ENCODE measurements at places on chromosomes 6 and 20.
A peak's percentile ranks its signal among the peaks of the same experiment; 100 is the strongest.

GRCh38 chr20:33539129-33539528 is 49.2 kb downstream of the CBFA2T2 start:
- DNase-seq: no peak

- no peak for DNase-seq
Measured at GRCh38 chr6:85049282-85049681, 284.9 kb upstream of the TBX18 start.

- no peak for DNase-seq
Measured at GRCh38 chr6:145652572-145652971, 82.7 kb downstream of the EPM2A start.

DNA sequence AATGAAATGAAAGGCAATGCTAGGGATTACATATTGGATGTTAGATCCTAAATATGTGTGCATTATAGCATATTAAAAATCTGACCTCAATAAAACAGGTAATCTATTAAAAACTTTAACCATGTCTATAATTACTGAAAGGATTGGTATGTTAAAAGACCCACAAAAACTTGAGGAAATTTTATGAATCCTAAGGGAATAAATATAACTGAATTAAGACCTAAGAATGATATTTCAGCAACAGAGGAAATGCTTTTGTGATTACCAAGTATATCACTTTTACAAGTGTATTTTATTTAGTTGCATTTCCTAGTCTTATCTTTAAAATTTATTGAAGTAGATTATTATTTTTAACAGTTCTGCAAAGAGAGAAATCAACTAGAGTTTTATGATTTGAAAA is 571.5 kb downstream of the HDGFL1 start:
- no peak for DNase-seq

- no peak for DNase-seq
Measured at GRCh38 chr20:16970776-16971175, 222.6 kb downstream of the OTOR start.

DNA sequence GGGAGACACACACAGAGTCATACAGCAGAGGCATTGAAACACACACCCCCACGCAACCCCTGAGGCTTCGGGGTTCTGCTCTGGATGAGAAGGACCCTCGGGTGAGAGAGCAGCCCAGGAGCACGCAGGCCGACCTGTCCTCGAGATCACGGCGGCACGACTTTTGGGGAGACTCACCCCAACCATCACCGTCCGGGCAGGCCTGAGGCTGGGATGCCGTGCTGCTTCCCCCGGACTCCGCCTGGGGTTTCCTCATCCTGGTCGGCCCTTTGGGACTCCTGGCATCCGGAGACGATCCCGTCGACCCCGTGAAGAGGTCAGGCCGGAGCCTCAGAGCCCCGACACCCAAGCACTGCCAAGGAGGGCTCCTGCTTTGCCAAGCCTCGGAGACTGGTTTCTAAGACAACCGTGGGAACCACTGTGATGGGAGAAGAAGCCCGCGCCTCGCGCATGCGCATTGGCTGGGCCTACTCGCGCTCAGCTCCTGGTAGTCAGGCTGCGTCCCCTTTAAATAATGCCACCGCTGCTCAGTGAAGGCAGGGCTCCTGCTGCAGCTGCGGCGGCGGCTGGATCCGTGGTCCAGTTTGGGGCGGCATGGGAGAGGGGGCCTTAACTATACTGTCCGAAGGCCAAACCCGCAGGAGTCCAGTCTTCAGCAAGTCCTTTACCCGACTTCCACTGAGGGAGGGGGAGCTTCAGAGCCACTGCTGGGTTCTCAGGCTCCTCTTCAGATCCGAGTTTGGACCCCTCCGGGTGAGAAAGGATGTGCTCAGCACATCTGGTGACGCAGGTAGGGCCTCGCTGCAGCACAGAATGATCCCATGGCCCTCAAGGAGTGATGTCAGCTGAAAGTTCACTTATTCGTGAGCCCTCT is 171.4 kb upstream of the ZNF337 start:
- DNase-seq: no peak

DNA sequence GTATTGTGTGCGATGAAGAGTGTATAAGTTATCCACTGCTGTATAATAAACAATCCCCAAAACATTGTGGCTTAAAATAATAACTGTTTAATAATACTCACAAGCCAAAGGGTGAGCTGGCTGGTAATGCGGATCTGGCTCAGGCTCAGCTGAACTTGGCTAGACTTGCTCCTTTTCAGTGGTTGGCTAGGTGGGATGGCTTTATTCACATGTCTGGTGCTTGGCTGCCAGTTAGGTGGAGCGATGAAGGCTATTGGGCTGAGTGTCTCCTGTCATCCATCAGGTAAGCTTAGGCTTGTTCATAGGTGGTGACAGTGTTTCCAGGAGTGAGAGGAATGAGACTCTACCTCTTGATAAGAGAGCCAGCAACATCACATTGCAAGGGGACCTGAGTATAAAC is 135.0 kb upstream of the ASCC3 start:
- DNase-seq: no peak

DNA sequence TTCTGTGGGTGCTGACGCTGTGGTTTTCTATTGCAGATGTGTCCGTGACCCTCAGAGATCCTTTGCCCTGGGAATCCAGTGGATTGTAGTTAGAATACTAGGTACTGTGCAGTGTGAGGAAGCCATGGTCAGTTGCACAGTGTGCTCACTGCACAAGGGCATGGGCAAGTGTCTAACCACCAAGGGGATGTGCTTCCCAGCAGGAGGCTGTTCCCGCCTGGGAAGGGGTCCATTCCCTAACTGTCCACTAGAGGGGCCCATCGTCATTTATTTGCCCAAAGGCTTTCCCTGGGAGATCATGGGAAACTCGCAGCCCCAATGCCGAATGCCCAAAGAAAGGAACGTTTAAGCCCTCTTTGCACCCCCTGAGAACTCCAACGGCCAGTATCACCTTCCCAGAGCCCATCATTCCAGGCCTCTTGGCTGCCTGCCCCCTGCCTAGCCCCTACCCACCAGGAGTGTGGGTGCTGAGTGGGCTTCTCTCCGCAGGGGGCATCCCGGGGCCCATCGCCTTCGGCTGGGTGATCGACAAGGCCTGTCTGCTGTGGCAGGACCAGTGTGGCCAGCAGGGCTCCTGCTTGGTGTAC is 26.2 kb downstream of the SLCO4A1 start:
- DNase-seq: peak; percentile 93

DNA sequence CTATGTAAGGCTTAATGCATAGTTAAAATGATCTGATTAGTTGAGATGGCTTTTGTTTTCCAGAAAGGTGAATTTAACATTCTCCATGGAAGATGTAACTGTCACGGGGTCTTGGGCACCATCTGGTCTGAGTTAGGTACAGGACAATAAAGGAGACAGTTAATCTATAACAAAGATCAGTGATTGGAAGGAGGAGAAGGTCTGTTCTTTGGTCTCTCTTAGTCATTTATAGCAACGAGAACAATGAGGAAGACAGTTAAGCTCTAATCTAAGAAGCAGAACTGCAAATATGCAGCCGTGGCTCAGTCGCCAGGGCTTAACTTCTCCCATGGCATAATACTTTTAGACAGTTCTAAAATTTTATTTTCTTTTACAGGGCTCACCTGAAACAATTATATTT is 405.5 kb upstream of the SULF2 start:
- no peak for DNase-seq

DNA sequence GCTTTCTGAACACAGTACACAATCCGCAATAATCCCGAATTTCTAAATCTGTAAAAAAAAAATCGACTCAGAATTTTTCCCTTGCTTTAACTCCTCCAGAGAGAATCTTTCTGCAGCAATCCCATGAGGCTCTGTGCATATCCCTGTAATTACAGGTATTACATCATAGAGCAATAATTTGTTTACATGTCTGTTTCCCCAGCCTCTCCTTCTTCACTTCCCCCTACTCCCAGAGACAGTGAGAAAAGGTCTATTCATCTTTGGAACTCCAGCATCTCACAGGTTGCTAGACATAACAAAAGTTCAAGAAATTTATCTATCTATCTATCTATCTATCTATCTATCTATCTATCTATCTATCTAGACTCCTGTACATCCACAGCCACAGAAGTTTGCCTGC is 26.0 kb downstream of the KLHL31 start:
- no peak for DNase-seq

DNA sequence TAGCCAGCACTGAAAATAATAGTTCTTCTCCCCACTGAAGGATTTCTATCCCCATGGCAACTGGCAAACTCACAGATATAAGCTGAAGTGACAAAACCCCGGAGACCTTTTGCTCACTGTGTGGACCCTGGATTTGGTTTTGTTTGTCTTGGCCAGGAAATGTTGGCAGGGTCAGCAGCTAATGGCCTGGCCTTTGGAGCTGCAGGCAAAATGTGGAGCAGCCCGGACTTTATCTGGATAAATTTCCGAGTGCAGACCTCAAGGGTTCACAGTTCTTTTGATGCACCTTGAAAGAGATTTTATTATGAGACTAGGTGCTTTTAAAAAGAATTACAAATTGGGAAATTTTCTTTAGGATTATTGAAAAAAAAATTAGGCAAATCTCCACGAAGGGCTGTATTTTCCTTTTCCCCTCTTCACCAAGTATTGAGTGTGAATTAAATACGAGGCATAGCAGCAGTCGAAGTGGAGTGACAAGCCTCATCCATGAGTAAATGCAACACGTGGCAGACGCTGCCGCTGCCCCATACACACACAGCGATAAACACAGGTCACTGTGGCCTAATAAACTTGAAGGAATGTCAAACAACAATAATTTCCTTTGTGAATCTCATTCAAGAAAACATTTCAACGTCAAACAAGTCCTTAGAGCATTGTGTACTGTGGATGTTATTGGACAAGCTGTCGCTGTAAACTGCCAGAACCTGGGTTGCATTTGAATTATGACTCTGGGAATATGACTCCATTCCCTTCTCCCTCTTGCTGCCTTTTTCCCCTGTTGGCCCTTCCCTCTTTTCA is 35.1 kb upstream of the CCN6 start:
- DNase-seq: no peak

GRCh38 chr20:558117-558516 is 14.5 kb upstream of the CSNK2A1 start:
- no peak for DNase-seq

GRCh38 chr6:157144859-157145568 is 178.3 kb downstream of the TMEM242 start:
- DNase-seq: no peak

GRCh38 chr20:62685781-62686555 is 22.7 kb upstream of the NTSR1 start:
- peak; percentile 77 for DNase-seq

- DNase-seq: no peak
Measured at GRCh38 chr6:21708320-21708580, 114.7 kb downstream of the SOX4 start.

DNA sequence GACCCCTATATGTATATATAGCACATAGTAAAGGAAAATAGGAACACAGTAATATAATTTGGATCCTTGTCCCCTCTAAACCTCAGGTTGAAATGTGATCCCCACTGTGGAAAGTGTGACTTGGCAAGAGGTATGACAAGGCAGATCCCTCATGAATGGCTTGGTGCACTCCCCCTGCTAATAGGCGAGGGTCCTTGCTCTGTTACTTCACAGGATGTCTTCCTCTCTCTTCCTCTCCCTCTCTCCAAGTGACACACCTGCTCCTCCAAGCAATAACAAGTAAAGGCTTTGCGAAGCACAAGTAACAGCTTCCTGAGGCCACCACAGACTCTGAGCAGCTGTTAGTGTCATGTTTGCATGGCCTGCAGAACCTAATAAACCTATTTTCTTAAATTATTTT is 16.4 kb downstream of the ROMO1 start:
- DNase-seq: no peak

DNA sequence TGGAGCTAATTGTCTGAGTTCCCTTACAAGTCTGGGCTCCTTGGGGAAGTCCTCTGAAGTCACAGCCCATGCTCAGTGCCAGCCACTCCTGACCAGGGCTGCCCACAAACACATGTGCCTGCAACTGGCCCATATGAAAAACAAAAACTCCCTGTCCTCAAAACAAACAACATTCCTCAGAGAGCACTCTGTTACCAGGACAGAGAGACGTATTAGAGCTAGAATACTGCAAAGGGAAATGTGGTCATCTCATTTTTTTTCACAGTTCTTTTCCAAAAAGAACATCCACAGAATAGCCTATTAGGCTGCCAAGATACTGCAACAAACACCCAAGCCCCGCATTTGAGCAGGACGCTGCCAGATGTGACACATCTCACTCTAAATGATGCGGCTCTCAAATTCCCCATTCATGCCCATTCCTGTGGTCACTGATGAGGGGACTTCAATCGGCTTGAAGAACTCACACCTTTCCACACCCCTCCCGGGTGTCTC is 71.1 kb downstream of the SLC22A23 start:
- DNase-seq: peak; percentile 47

DNA sequence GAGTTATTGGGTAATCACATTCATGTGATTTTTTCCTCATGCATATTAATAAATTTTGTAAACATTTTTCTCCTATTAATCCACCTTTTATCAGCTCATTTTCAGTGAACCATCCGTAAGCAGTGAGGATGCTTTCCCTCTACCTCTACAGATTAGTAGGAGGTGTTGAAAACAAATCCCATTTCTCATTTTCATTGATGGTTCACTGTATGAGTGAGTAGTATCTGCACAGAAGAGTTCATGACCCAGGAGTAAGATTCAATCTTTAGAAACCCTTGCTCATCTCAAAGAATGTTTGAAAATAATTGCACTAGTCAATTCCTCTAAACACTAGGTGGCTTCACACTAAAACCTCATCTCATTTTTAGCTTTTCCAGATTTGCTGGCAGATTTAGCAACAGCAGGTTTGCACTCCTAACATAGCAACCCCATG is 440.0 kb downstream of the HAO1 start:
- no peak for DNase-seq

Measured in spinal cord (tissue), 10 donors.